ENCODE measurements at places on chromosomes 2 and 18.

DNA sequence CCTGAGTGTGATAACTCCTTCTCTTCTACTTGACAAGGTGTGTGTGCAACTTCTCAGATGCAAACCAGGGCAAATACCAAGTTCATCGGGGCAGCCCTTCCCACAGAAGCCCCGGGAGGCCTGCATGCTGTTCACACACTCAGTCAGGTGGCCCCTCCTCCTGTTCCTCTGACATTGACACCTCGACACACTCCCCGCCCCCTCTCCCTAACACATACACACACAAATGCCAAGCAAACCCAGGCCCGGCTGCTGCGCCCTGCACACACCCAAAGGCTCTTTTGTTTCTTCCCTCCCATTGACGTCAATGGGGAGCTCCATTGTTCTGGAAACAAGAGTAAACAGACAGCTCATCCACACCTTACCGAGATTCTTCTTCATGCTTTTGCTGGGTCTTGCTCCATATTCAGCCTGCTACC, 1.7 kb upstream of the PER2 start:
- H3K36me3 ChIP-seq = peaks cover 1% of the 10 kb centered on the region
- no peak overlapping the region for H3K27ac ChIP-seq
- H3K4me1 ChIP-seq = peaks cover 10% of the 10 kb centered on the region
- no peak for DNase-seq
- H3K4me3 ChIP-seq = peak overlapping the region; percentile 84

- no peak overlapping the region for H3K27ac ChIP-seq
- H3K36me3 ChIP-seq = no peaks in the 10 kb centered on the region
- H3K4me1 ChIP-seq = no peaks in the 10 kb centered on the region
- H3K27me3 ChIP-seq = no peaks in the 10 kb centered on the region
- H3K4me3 ChIP-seq = no peak overlapping the region
Observed at GRCh38 chr2:211931314-211931713, 607.3 kb downstream of the ERBB4 start.

DNA sequence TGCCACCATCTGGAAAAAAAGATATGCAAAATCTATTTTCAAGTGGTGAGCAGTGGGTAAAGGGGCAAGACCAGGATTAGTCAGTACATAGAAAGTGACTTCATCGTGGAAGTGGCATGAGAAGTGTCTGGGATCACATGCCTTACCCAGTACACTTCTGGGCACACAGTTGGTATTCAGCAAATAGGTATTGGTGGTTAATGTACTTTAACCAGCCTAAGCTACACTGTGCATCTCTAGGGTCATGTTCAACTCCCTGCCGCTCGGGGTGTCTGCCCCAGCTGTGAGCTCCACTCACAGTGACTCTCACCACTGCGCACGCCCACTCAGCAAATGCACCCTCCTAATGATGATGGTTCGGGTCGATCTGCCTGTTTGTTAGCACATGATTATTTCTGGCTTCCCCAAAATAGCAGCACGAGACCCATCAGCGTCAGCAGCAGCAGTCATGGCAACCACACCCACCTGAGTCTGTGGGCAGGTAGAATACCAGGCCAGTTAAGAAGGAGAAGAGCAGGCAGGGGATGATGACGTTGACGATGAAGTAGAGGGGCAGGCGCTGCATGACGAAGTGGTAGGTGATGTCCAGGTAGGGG, 11.1 kb downstream of the CHRNA1 start:
- peaks cover 6% of the 10 kb centered on the region for H3K27me3 ChIP-seq
- H3K4me3 ChIP-seq = peak overlapping the region; percentile 71
- no peaks in the 10 kb centered on the region for H3K36me3 ChIP-seq
- H3K4me1 ChIP-seq = peaks cover 26% of the 10 kb centered on the region
- peak overlapping the region; percentile 90 for H3K27ac ChIP-seq
- DNase-seq = no peak

DNA sequence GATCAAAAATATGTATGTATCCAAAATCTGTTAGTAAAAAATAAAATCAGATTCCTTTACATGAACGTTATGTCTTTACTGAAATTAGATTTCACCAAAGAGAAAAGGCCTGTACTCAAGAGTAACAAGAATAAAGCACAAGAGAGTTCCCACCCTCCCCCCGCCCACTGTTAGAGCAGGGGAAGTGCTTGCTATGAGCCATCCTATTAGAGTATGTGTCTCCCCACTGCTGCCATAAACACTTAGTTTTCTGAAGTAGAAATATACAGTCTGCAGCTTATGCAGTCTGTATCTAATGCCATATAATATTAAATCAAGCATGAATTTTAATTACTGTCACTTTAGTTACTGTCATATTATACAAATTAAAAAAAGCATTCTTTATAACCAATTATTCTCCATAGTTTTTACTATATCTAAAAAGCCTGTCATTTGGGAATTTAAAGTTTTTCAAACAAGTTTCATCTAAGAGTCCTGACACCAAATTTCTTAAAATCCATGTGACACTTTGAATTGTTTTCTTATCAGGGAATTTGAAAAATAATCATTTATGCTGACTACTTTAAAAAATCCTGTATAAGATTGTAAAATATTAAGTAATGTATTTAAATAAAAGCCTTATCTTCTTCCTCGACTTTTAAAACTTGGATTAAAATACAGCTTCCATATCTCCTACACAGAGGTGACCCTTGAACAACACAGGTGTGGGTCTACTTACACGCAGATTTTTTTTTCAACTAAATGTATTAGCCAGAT, 51.8 kb upstream of the GPR75 start:
- H3K4me1 ChIP-seq = peaks cover 5% of the 10 kb centered on the region
- DNase-seq = no peak
- H3K27ac ChIP-seq = no peak overlapping the region
- no peaks in the 10 kb centered on the region for H3K36me3 ChIP-seq

- H3K27ac ChIP-seq = no peak overlapping the region
- peak overlapping the region; percentile 83 for H3K4me3 ChIP-seq
- no peaks in the 10 kb centered on the region for H3K36me3 ChIP-seq
- DNase-seq = no peak
- no peaks in the 10 kb centered on the region for H3K4me1 ChIP-seq
Observed at GRCh38 chr18:58669731-58670378, 1.4 kb upstream of the MALT1 start.

DNA sequence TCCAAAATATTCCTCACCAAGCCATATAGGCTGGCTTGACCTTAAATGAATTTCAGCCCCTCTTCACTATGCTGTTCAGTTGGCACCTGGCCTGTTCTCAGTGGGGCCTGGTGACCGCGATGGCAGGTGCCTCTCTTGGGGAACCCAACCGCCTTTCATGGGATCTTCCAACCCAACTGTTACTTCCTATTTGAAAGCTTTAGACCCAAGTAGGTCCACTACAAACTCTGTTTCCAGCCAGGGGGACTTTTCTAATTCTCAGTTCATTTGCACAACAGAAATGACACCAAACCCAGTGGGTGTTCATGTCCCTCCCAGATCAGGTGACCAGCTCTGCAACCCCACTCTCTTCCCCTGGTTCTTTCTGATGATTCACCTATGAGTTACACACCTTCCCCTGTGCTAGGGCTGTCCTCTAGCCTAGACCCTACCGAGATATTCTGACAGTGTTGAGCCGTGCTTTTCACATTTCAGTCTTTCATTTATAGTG, 35.6 kb upstream of the NDUFV2 start:
- H3K27ac ChIP-seq = no peak overlapping the region
- no peaks in the 10 kb centered on the region for H3K36me3 ChIP-seq
- DNase-seq = no peak
- no peak overlapping the region for H3K4me3 ChIP-seq
- peaks cover 4% of the 10 kb centered on the region for H3K4me1 ChIP-seq

GRCh38 chr18:79504034-79504433, 108.3 kb downstream of the NFATC1 start:
- peaks cover 20% of the 10 kb centered on the region for H3K36me3 ChIP-seq
- H3K4me3 ChIP-seq = no peak overlapping the region
- no peak for DNase-seq
- H3K4me1 ChIP-seq = peaks cover 2% of the 10 kb centered on the region

- DNase-seq = no peak
- peak overlapping the region; percentile 77 for H3K27ac ChIP-seq
- H3K4me1 ChIP-seq = peaks cover 5% of the 10 kb centered on the region
- no peaks in the 10 kb centered on the region for H3K36me3 ChIP-seq
- H3K27me3 ChIP-seq = peaks cover 3% of the 10 kb centered on the region
- H3K4me3 ChIP-seq = peak overlapping the region; percentile 89
Observed at GRCh38 chr2:18560797-18561085, 288 bp upstream of the RDH14 start.
